ENCODE measurements at places on chromosomes 2 and 18.
A peak's percentile ranks its signal among the peaks of the same experiment; 100 is the strongest.

GRCh38 chr2:206341396-206341795, 66.9 kb downstream of the ZDBF2 start:
- no peak for DNase-seq

DNA sequence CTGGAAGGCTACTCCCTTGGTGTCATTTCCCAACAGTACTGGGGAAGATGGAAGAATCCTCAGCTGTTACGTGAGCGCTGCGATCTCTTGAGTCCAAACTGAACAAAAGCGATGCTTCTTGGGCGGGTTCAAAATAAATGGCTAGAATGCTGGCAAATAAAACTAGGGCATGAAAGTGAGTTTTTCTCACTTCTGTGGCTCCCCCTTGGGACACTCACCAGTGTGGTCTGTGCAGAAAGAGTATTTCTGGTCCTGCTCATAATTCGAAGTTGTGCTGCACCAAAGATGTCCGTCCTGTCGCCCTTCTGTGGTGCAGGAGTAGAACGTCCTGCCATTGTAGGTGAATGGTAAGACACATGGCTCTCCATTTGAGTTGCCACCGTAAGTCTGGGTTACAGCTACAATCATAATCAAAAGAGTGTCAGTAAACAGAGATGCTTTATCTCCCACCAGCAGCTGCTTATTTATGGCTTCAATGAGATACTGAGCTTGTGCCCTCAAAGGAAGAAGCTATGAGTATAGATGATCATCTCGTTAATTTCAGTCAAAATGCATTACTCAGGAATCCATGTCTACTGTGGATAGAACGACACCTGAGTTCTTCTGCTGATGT, 11.8 kb downstream of the FN1 start:
- DNase-seq = no peak

DNA sequence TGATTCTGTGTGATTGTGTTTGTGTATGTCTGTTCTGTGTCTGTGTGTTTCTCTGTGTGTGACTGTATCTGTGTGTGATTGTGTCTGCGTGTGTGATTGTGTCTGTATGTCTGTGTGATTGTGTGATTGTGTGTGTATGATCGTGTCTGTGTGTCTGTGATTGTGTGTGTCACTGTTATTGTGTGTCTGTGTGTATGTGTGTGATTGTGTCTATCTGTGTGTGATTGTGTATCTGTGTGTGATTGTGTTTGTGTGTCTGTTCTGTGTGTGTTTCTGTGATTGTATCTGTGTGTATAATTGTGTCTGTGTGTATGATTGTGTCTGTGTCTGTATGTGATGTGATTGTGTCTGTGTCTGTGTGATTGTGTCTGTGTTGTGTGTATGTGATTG, 11.7 kb upstream of the KLHL30 start:
- no peak for DNase-seq

- DNase-seq = no peak
Observed at GRCh38 chr2:62556086-62556485, 50.1 kb upstream of the TMEM17 start.

GRCh38 chr2:179569831-179570233, 291.6 kb downstream of the ZNF385B start:
- DNase-seq = no peak

DNA sequence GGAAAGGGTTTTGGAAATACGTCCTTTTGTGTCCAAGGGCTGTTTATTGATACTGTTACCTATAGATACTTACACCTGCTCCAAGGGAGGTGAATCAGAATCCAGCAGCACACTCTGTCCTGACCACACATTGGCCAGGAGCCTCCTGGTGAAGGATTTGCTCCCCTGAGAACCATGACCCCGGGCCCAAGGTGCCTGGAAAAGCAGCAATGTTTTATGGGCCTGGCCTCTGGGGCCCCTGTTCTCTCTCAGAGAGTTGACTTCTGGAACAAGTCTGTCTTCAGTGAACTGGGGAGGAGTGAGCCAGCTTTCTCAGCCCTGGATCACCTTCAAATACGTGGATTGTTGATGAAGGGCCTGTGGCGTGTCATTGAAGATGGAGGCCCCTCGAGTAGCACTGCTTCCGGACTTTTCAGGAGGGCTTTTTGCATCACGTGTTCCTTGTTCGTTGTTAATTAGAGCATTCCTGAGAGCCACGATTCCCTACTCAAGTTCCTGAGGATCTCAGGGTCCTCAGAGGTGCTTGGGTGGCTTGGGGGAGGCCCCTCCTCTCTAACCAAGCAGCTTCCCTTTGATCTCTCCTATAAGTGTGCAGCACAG, 78.5 kb upstream of the RPL31 start:
- no peak for DNase-seq

DNA sequence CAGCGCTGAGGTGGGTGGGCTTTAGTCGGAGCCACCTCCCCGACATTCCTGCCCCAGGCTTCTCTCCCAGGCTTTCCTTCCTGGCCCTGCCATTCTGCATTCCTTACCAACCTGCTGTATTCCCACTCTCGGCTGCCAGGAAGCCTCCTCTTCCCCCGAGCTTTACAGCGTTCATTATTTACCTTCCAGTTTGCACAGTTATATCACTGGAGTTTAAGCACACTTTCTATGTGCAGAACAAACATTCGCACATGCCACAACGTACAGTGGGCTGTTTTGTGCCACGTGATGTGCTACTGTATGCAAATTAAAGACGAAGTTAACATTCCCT, 246.3 kb downstream of the SOX11 start:
- DNase-seq = no peak

DNA sequence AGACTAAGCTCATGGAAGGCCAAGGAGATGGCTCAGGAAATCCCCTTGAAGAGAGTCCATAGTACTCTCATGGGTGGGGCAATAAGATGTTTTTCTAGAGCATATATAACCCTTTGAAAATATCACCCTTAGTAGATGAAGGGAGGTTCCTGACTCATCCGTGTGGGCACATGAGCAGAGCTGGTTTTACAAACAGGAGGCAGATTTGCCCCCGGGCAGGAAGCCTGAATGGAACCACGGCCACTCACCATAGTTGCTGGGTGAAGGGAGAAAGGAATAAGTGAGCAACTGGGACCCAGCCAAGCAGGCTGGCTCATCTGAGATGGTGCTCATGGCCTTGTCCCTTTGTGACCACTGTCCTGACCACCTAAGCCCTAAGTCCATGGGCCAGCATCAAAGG, 29.0 kb upstream of the MAPRE3 start:
- no peak for DNase-seq

- no peak for DNase-seq
Observed at GRCh38 chr18:55096263-55096951, 137.1 kb upstream of the CCDC68 start.

- DNase-seq = no peak
Observed at GRCh38 chr2:36482576-36483214, 115.3 kb downstream of the FEZ2 start.

DNA sequence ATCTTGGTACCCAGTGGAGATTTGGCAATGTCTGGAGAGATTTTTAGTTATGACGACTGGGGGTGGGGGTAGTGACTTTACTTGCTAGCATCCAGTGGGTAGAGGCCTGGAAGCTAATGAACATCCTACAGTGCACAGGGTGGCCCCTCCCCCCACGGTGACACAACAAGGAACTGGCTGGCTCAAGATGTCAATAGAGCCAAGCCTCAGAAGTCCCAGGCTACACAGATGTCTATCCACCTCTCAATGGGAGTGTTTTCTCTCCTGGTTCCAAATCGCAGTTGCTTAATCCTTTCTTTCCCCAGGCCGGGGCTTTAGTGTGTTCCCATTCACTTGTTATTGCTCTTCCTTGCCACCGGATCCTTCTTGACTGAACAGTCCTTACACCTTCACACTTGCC, 9.3 kb upstream of the CCBE1 start:
- no peak for DNase-seq

GRCh38 chr2:238256594-238257104, 16.8 kb upstream of the HES6 start:
- peak; percentile 30 for DNase-seq

- DNase-seq = no peak
Observed at GRCh38 chr2:218009765-218010139, 7.0 kb upstream of the TNS1 start.
